ENCODE measurements at places on chromosomes 6 and 20. TPM values are rescaled to one million over a fixed set of nuclear protein-coding genes. Genes with fewer than 3 reads are reported as not detected.

DNA sequence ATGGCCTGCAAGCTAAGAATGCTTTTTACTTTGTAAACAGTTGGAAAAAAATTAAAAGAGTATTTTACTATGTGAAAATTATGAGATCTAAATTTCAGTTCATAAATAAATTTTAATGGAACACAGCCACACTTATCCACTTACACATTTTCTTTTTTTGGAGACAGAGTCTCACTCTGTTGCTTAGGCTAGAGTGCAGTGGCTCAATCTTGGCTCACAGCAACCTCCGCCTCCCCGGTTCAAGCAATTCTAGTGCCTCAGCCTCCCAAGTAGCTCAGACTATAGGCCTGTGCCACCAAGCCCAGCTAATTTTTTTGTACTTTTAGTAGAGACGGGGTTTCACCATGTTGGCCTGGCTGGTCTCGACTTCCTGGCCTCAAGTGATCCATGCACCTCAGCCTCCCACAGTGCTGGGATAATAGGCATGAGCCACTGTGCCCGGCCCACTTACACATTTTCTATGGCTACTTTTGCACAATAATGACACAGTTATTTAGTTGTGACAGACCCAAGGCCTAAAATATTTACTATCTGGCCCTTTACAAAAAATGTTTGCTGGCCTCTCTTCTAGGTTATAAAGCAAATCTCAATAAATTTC, 109.6 kb downstream of the INSM1 start:
- DNase-seq, result no peak

DNA sequence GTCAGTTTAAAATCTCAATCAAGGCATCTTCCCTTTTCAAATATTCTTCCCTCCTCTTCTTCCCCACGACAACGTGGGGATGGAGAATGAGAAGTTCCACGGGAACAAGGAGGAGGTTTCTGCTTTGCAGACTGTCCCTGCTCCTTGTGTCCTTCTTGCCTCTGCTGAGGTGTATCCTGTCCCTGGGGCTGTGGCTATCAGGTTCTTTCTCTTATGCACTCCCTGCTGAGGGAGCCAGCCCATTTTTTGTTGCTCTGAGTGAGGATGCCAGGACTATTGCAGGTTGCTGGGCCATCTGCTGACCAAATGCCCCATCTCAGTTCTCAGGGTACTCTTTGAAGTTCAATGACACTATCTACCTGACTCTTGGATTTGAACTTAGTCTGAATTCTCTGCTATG, 533.6 kb downstream of the RNF144B start:
- DNase-seq, result no peak

The PCSK2 gene
- 0.05 TPM for total RNA-seq

- no peak for DNase-seq
Measured at GRCh38 chr6:155949256-155949655, 493.6 kb upstream of the NOX3 start.

- no peak for DNase-seq
Measured at GRCh38 chr6:155223646-155224451, 40.0 kb upstream of the CLDN20 start.

The TFAP2C gene
- total RNA-seq, result 0.13 TPM
